ENCODE measurements at places on chromosomes 12 and 14.

- no peak for DNase-seq
These were observed 19.2 kb upstream of the TBX5 start for GRCh38 chr12:114425031-114425626.

GRCh38 chr12:89267404-89267803 lies 84.9 kb downstream of the DUSP6 start:
- DNase-seq: no peak

GRCh38 chr12:2697057-2697800 lies 97.5 kb upstream of the FKBP4 start:
- DNase-seq: no peak

GRCh38 chr14:24422694-24423601 lies 6.5 kb downstream of the CBLN3 start:
- no peak for DNase-seq

- DNase-seq: no peak
These were observed 53.6 kb downstream of the C12orf42 start for GRCh38 chr12:103442182-103442555.

GRCh38 chr14:33949411-33949893 lies 1.4 kb downstream of the EGLN3 start:
- no peak for DNase-seq

GRCh38 chr14:59123531-59123930 lies 64.9 kb upstream of the DAAM1 start:
- no peak for DNase-seq

- DNase-seq: no peak
These were observed 245.3 kb downstream of the PDZRN4 start for GRCh38 chr12:41433460-41433859.

DNA sequence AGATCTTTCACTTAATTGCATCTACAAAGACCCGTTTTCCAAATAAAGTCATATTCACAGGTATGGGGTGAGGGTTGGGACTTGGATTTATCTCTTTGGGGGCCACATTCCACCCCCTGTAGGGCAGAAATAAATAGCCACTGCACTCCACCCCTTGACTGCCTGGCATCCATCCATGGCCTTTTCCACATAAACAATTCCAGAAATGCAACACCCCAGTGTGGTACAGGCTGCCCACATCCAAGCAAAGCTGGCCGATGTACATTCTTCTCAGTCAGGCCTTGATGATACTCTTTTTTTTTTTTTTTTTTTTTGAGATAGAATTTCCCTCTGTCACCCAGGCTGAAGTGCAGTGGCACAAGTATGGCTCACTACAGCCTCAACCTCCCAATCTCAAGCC lies 12.9 kb downstream of the DGLUCY start:
- no peak for DNase-seq

- DNase-seq: peak; percentile 62
These were observed 85.6 kb downstream of the SYNE2 start for GRCh38 chr14:63938198-63939005.

- DNase-seq: no peak
These were observed 144.5 kb upstream of the SLC38A2 start for GRCh38 chr12:46516933-46517578.

GRCh38 chr12:105223884-105224283 lies 12.1 kb downstream of the APPL2 start:
- no peak for DNase-seq

DNA sequence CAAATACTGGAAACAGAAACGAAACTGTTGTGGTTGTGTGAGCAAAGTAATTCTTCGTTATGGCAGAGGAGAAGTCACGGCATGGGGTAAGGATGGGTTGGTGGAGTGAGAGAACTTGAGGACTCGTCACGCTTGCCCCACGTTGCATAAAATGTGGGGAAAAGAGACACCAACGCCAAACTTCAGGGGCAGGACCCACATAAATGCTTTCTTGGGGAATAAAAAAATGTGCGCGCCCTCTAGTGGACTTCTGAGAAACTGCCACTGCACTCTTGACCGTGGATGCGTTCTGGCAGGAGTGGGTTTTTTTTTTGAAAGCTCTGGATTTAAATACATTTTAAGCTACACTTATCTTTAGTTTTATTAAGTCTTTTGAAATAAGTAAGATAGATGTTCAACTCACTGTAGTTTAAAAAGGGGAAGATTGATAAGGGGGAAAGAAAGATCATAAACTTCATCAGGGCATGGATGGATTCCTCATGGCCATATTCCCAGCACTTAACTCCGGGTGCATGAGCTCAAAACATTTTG lies 4.1 kb upstream of the IGF1 start:
- peak; percentile 57 for DNase-seq

GRCh38 chr14:59096303-59096702 lies 92.2 kb upstream of the DAAM1 start:
- no peak for DNase-seq

DNA sequence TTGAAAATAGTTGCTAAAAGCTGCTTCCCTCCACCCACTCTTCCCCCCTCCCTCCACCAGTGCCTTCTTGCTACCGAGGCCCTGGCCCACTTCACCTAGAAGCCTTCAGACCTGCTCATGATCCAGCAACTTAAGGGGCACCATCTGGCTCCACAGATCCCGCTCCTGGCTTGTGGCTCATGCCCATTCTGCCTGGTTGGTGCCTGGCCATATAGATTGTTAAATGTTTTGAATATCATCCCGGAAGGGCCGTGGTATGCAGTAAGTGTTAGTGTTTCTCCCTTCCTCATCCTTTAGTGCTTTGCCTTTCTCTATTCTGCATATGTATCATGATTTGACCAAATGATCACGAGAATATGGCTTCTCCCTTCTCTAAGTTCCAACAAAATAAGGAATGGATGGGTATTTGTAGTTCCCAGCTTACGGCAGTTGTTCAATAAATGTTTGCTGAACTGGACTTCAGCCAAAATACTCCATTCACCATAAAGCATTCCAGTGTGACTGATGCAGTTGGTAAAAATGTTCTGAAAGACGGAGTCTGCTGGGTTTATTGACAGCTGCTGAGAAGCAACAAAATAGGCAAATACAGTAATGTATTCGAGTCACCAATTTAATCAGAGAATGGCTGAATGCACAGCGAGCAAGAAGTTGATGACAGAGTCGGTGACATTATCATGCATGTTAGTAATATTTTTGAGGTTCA lies 30.7 kb downstream of the GRIP1 start:
- no peak for DNase-seq

- DNase-seq: peak; percentile 49
These were observed 8.4 kb downstream of the PAPLN start for GRCh38 chr14:73245480-73246325.

DNA sequence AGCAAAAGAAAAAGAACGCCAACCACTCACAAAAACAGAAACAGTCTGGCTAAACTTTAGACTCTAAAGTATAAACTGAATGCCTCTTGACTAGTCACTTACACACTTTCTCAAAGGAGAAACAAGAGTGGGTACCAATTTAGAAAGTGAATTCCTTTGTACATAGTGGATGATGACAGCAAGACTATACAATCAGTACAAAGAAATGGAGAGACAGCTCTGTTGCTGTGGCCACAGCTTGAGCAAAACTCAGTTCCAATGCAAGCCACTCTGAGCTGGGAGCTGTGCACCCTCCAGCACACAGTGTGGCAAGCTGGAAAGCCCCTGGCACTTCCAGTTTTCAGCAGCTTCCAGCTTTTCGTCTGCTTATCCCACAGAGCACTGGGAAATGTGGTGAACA lies 21.7 kb downstream of the NT5DC3 start:
- DNase-seq: no peak

- no peak for DNase-seq
These were observed 89.4 kb downstream of the NT5DC3 start for GRCh38 chr12:103751600-103751999.

DNA sequence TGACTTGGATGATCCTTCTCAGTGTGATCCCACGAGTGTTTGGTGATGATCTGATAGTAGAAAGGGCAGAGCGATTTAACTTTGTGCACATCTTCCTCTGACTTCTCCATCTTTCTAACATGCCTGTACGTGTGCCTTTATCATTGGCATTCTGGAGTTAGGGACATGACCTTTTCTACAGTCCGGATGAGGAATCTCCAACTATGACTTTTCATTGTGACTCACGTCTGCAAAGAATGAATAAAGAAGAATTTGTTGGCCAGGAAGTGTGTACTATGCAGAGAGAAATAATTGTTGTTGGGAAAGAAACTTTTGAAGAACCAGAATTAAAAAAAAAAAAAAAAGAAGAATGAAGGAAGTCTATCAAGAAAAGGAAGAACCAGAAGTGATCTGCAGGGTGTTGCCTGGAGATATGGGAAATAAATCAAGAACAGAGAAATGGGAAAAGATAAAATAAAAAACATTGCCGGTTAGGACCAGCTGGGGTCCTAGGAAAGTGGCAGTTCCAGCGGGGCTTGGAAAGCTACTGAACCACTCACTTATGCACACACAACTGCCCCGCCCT lies 25.3 kb downstream of the PPFIBP1 start:
- DNase-seq: no peak

DNA sequence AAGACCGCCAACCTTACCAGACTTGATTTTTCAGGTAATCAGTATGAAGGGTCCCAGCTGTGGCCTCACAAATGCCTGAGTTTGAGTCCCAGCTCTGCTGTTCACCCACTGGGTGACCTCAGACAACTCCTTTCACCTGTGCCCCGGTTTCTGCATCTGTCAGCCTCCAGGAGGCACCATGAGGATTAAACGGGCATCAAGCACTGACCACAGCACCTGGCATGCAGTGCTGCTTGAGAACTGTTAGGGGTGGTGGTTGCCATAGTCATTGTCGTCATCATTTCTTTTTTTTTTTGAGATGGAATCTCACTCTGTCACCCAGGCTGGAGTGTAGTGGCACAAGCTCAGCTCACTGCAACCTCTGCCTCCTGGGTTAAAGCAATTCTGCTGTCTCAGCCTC lies 57.9 kb downstream of the PHETA1 start:
- no peak for DNase-seq

DNA sequence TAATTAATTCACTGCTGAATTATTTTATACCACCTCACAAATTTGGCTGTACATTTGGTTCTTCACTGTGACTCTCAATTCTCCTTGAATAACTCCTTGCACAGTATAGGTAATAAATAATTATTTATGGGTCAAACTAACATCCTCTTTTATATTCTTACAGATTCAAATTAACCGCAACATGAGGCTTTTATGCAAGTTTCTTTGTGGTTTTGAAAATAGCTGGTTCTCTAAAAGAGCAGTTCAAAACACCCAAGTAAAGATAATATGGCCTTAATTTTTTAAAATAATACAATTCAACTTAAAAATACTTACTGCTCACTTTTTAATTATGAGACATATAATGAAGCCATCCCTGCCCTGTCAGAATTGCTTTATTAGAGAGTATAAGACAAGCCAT lies 12.9 kb upstream of the TRIM9 start:
- no peak for DNase-seq

DNA sequence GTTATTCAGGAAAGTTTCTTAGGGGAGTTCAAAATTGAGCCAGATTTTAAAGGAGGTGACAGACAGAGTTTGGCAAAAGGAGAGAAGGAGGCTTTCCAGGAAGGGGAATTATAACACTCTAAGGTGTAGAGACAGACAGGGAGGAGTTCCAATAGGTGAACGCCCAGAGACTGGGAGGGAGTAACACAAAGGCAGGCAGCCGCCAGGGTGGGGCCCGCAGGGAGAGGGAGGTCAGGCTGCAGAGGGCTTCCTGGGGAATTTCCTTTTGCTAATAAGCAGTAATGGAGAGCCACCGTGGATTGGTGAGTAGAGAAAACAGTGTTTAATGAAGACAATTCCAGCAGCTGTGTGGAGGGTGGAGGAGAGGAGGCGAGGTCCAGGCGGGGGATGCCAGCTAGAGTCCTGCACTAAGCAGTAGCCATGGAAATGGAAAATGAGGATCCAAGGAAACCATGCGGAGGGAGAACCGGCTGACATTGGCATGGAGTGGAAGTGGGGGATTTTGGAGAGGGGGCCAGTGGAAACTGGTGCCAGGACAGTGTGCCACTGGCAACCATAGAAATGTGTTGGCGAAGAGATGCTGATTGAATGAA lies 22.2 kb downstream of the GRIN2B start:
- no peak for DNase-seq

GRCh38 chr12:50647031-50647430 lies 116.9 kb upstream of the ATF1 start:
- no peak for DNase-seq
